ENCODE measurements at places on chromosomes 16 and 17.

DNA sequence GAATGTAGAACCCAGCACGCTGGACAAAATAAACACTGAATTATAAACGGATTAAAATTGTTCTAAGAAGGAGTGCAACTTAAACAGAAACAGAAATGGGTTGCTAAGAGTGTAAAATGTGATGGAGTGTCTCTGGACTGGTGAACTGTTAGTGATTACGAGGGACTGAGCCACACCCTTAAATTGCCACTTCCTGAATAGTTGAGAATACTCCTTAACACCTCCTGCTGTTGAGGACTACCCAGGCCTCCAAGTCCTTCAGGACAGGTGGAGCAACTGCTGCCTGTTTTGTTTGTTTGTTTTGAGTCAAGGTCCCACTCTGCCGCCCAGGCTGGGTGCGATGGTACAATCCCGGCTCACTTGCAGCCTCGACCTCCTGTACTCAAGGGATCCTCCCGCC, 25.8 kb upstream of the IRF8 start:
- DNase-seq: no peak

GRCh38 chr16:82695806-82696205, 69.0 kb downstream of the CDH13 start:
- DNase-seq: no peak

GRCh38 chr16:54856871-54857270, 73.8 kb upstream of the IRX5 start:
- DNase-seq: no peak

- no peak for DNase-seq
Measured at GRCh38 chr17:38926293-38927070, 1.1 kb downstream of the LASP1NB start.

DNA sequence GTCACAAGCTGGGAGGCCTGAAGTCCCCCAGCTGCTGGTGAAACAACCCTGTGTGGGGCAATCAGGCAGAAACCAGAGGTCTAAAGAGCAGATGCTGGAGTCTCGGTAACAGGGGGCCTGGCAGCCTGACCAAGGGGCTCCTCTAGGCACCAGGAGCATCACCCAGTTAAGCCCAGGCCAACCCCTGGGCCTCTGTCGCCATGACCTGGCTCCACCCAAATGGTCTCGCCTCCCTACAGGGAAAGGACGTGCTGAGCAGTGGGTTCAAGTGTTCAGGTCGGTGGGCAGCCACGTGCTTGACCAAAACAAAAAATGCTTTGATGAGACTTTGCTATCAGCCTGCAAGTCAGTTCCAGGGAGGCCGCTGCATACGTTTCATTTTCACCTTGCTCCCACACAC, 240.3 kb downstream of the ZNF423 start:
- DNase-seq: no peak

GRCh38 chr17:8873801-8874715, 6.6 kb upstream of the PIK3R6 start:
- no peak for DNase-seq

DNA sequence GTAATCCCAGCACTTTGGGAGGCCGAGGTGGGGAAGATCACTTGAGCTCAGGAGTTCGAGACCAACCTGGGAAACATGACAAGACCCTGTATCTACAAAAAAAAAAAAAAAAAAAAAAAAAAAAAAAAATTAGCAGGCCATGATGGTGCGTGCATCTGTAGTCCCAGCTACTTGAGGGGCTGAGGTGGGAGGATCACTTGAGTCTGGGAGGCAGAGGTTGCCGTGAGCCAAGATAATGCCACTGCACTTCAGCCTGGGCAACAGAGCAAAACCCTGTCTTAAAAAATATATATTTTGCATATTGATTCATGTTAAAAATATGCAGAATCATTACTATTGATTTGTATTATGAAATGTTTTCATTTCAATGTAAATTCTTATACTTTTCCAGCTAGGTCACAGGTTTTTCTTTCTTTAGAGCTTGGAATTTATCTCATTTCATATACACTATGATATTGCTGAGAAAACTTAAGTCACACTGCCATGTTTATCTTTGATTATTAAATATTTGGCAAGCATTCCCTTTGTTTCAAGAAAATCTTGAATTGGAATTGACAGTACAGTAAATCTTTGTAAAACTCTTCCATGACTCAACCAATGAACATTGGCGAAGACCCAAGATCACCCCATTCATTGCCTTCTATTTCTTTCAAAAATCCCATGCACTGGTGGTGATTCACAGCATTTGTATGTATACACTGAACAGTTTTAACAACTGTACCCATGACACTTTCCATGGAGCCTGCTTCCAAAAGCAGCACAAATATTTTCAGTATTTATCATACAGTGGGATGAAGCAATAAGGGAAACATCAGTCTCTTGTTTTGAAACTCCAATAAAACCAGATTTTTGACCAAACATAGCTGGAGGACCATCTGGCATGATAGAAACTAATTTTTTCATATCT, 83.5 kb upstream of the TNRC6A start:
- DNase-seq: peak; percentile 100

GRCh38 chr17:19346351-19347255, 15.9 kb downstream of the B9D1 start:
- DNase-seq: peak; percentile 23

DNA sequence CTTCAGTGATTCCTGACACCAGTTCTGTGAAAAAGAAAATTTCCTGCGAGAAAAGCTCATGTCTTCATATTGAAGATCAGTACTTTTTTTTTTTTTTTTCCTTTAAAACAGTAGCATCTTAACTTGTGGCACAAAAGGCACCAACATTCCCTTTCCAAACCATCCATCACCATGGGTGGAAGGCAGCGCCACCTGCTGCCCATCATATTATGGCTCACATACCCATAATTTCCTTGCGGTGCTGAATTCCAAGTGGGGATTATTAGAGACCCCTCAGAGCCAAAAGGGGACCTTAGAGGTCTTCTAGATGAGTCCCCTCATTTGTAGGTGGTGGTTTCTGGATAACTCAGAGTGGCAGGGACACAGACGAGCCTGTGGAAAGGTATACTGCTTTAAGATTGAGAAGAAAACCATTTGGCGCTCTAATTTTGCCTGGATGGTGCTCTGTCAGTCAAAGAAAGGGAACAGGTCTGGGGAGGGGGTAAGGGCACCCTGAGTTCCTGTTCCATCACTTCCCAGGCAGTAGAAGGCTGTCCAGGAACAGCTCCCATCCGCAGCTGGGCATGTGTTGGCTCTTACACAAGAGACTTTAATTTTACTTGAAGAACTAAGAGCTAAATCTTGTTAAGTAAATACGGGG, 7.9 kb upstream of the SOST start:
- no peak for DNase-seq

DNA sequence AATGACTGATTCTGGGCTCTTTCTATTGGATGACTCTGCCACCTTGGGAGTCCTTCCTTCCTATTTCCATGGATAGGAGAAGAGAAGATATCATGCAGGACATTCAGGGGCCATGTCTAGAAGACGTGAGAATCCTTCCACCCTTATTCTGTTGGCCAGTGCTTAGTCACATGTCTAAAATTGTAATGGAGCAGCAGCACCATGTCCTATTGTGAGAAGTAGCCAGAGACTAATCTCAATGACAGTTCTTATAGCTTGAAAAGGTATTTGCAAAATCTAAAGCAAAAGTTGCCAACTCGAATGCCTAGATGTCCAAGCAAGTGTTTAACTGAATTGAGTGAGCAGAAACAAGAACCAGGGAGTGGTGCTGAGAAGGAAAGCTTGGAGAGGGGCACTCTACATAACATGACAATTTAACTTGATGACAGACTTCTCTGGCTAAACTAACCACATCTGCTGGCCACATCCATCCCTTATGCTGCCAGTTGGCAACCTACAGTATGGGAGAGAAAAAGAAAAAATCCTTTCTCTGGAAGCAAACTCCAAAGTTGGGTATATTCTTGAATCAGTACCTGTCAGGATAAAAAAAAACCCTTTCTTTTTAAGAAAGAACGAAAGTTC, 225.7 kb downstream of the CDH13 start:
- DNase-seq: no peak

DNA sequence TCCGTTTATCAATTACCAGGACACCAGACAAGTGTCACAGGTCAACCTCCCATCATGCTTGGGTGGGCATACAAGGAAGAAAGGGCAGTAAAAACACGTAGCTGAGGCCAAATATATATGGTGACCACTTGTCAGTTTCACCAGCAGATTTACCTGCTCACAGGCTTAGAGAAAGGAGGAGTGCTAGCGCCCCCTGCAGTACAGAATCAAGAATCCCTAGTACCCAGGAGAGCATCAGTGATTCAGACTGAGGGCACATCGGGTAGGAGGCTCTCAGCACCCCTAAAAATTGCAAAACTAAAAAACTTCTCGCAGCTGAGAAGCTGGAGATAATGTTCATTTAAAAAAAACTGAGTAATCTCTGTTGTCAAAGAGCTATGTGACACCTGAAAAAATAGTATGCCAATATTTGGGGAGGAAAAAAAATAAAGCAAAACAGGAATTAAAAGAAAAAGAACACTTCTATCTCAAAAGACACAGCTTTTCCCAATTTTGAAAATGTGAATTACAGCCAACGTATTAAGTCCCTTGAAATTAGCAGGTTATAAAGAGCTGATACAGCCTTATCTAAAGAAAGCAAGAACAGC, 21.2 kb upstream of the MON1B start:
- DNase-seq: no peak

DNA sequence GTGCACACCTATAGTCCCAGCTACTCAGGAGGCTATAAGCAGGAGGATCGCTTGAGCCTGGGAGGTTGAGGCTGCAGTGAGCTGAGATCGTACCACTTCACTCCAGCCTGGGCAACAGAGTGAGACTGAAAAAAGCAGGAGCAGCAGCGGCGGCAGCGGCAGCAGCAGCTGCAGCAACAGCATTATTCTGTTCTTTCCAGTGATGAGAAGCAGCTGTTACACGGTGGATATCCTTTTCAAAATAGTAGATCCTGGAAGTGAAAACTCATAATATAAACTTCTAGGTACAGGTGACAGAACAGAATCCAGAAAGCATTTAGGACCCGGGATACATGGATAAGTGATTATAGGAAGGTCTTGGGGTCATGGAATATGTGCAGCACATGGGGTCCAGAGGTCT, 17.8 kb upstream of the HNF1B start:
- DNase-seq: no peak

- DNase-seq: peak; percentile 14
Measured at GRCh38 chr17:65389949-65390348, 171.5 kb downstream of the AXIN2 start.

DNA sequence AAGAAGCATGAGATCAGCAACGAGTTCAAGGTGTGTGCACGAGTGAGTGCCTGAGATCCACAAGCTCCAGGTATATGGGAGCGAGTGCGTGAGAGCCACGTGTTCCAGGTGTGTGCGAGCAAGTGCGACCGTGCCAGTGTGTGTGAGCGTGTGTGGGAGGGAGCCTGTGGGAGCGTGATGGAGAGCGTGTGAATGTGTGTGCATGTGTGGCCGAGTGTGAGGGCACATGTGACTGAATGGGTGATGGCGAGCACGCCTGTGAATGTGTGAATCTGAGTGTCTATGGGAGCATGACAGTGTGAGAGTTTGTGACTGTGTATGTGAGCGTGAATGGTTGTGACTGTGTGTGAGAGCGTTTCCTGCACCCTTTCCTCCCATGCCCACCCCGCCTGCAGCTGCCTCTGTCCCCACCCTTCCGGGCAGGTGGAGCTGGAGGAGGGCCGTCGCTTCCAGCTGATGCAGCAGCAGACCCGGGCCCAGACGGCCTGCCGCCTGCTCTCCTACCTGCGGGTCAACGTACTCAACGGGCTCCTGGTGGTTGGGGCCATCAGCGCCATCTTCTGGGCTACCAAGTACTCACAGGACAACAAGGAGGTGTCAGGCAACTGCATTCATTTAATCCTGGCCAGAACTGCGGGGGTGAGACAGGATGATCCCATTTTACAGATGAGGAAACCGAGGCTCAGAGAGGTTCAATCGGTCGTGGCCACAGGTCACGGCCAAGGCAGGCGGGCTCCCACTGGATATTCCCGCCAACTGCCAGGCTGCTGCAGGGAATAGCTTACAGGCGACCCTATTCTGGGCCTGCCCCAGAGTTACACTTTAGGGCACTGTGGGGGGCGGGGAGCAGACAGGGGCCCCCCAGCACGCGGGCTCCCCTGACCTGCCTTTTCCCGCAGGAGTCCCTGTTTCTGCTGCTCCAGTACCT, 3.7 kb downstream of the TMC8 start:
- DNase-seq: no peak

- no peak for DNase-seq
Measured at GRCh38 chr16:4309833-4310266, 6.0 kb upstream of the GLIS2 start.

DNA sequence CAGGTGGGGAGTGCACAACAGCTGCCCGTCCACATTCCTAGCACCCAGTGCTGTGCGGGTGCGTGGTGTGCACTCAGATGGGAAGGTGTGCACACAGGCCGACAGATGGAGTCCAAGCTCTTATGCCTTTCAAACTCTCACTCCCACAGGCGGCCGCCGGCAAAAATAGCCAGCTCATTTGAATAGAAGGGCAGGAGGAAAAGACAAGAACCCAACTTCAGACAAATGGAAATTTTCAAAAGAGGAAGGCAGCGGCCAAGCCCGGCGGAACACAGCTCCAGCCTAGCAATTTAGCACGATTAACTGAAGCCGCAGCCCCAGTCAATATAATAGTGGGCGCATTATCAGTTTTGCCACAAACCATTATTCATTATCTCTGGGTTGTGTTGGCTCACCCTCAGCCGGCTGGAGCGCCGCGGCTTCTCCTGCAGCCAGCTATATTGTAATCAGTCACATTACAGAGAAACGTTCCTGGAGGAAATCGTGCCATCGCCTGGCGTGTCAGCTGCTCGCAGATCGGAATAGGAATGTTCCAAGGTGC, 103.9 kb upstream of the SEC14L1 start:
- no peak for DNase-seq

GRCh38 chr16:84782846-84783245, 36.9 kb upstream of the CRISPLD2 start:
- DNase-seq: no peak

GRCh38 chr17:77127735-77128361, 12.9 kb upstream of the SEC14L1 start:
- no peak for DNase-seq

- DNase-seq: no peak
Measured at GRCh38 chr17:3019761-3020160, 43.6 kb downstream of the OR1D5 start.

GRCh38 chr16:26464576-26465266, 602.0 kb upstream of the C16orf82 start:
- DNase-seq: no peak

DNA sequence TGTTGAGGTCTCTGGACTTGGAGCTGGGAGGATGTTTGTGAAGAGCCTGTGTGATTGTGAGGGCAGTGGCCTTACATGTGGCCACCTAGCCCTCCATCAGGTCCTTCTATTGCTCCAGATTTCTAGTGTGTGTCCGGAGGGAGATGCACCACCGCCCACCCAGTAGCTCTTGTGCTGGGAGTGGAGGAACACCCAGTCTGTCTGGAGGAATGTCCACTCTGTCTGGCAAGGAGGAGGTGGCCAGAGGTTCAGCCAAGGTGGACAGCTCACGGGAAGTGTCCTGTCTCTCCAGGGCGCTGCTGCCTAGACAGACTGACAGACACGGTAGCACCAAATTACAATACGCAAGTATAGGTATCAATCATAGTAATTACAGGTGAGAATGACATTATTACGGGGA, 10.6 kb downstream of the RPTOR start:
- no peak for DNase-seq

Measured in fibroblast of skin of left biceps (primary cell).